ENCODE measurements at places on chromosomes 11 and 22.

- DNase-seq, result no peak
These were observed 23.1 kb downstream of the CD6 start for GRCh38 chr11:60994541-60995080.

GRCh38 chr11:5252192-5252918, 2.2 kb downstream of the HBG2 start:
- no peak for DNase-seq

- DNase-seq, result no peak
These were observed 577.8 kb downstream of the JRKL start for GRCh38 chr11:96967616-96968015.

DNA sequence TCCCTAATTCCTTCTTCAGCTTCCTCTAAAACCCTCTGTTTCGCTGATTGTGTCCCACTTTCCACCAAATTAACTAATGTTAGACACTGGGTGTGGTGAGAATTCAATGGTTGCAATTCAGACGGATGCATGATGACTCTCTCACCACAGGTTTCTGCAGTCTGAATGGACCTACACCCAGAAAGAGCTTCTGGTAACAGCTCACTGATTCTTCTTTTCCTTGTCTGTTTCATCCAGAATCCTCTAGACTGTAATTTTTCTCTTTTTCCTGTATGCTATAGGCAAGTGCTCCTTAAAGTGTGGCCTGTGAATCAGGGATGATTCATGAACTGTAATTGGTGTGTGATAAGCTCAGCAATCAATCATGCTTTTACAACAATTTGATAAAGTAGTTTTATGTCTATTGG, 18.1 kb downstream of the MMP10 start:
- no peak for DNase-seq

Data from SHP77 (cell line).